ENCODE measurements at places on chromosomes 2 and 18.

DNA sequence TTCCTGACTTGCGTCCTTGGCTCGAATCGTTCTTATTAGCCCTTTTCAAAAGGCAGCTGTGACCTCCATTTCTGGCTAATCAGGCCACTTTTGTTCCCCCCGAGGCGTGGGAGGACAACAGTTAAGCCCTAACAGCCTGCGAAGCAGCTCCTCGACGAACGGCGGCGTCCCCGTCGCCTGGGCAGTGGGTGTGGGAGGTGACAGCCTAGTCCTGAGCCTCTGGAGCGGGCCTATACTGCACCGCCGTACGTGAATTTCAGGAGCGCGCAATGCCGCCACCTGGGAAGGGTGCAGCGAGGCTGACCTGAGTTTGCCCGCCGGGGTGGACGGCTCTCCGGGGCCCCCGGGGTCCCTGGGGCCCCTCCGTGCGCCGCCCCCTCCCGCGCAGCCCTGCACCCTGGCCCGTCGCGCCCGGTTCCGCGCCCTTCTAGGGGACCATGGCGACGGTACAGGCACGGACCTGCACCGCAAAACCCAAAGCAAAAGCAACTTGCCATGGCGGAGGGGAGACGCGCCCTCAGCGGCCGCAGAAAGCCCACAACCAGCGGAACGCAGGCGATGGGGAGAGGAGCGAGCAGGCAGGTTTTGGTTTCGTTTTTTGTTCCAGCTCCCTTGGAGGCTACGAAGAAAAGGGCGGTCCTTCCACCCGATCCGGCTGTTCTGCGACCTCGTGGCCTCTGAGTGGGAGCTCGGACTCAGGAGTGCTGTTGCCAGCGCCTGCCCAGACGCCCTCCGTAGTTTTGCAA is at the start of gene RBM43:
TSS of gene RBM43 (minus strand) at position 633 of the 746 bp plus-strand sequence. CDS start at position 497, 136 bp downstream.
- peak; percentile 88 for DNase-seq

DNA sequence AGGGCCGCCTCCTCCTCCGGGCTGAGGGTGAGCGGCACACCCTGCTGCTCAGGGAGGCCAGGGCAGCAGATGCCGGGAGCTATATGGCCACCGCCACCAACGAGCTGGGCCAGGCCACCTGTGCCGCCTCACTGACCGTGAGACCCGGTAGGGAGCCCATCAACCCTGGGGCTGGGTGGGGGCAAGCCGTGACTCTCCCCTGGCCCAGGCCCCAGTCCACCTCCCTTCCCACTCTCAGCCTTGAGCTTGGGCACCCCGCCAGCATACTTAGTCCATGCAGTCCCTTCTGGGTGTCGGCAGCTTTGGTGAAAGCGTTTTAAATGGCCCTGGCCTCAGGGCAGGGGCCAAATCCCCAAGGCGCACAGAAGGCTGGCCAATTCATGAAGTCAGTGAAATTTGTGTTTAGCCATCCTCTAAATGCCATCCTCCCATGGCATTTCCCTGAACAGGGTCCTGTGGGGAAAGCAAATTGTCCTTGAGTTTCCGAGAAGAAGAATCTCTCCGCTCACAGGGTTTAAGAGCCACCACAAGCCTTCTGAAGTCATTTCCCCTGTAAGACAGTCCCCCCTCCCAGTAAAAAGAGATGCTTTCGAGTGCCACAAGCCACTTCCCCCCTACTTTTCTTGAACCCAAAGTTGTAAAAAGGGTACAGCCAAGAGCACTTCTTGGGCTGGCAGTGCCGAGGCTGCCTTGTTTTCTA is 17.2 kb downstream of the SPEG start:
- DNase-seq, result no peak

DNA sequence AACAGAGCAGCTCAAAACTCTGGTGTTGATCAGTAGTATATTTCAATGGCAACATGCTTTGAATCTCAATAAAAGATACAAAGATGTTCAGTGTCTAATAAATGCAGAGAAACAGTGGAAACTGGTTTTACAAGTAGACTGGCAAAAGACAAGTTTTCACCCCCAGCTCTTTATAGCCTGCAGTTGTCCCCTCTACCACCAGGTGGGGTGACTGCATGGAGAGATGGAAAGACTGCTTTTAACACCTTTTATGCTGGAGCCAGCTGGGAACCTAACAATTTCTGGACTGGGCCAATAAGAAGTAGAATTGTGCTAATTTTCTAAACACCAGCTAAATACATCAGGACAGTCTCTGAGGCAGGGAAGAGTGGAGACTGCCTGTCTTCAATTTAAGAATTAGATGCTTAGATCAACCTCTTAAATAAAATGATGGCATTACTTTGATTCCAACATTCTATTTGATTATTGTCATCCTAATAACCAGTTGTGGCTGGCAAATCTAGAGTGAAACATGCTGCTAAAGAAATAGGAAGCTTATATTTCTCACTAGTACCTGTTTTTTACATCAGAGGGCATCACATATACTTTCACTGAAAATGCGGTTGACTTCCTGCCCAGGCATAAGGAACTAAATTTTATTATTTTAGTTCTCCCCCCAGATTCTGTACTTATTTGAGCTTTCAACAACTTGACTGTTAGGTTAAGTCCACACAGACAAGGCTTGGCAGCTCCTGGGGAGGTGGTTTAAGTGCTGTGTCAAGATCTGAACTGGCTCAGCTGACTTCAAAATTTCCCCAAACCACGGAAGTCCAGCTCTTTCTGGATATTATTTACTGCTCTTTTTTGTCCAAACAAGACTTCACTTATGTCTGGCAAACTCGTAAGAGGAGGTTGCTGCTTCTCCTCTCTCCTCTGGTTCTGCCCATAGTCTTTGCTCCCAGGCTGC is 140.5 kb downstream of the TPGS2 start:
- DNase-seq, result peak; percentile 64

GRCh38 chr18:32093523-32093922 is 1.8 kb downstream of the RNF138 start:
- DNase-seq, result peak; percentile 22

GRCh38 chr2:238891457-238892203 is 43.7 kb downstream of the TWIST2 start:
- DNase-seq, result no peak

DNA sequence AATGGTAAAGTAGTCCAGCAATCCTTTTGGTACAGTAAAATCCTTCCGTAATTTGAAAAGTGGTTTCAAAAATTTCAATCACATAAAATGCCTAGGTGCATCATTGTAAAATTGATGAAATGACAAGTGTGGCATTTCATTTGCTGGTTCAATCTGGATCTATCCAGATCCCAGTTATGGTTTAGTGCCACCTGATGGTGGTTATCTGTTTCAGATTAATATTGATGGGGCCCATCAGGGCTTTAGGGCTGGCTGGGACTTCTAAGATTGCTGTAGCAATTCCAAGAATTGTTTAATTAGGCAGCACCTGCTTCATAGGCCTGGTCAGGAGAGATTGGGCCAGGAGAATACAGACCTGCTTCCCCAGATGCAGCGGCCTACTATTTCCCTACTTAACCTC is 55.5 kb upstream of the PIK3C3 start:
- DNase-seq, result no peak

DNA sequence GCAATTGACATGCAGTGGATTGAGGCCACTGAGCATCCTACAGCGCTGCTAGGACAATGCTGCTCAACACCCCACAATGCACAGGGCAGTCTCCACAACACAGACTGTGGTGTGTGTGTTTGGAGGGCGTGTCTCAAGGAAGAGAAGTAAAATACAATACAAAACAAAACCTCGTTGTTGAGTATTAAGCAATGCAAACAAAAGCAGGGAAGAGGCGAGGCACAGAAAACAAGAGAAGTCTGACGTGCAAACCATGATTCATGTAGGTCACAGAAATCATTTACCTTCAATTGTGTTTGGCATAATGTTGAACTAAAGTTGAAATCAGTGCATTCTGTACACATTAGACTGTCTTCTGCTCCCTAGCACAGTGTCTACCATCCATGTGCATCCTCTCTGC is 260.9 kb downstream of the PHLPP1 start:
- DNase-seq, result no peak

DNA sequence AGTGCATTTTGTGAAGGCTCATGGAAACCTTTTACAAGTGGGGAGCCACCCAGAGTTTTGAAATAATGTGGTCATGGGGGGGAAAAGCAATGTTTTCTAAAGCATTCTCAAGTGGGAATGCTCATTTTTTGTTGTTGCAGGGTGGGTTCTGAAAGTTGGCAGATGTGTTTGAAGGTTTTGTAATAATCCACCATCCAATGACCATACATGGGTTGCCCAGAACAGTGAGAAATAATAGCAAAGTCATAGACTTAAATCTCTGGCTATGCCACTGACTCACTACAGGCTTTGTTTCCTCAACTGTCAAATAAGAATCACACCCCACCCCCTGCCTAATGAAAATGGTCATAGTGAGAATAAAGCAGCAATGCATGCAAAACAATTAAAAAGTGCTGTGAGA is 2.9 kb downstream of the DSG3 start:
- no peak for DNase-seq

- no peak for DNase-seq
These were observed 73.8 kb downstream of the KCNG2 start for GRCh38 chr18:79871481-79872091.

- no peak for DNase-seq
These were observed 175.2 kb upstream of the SALL3 start for GRCh38 chr18:78804206-78805030.

DNA sequence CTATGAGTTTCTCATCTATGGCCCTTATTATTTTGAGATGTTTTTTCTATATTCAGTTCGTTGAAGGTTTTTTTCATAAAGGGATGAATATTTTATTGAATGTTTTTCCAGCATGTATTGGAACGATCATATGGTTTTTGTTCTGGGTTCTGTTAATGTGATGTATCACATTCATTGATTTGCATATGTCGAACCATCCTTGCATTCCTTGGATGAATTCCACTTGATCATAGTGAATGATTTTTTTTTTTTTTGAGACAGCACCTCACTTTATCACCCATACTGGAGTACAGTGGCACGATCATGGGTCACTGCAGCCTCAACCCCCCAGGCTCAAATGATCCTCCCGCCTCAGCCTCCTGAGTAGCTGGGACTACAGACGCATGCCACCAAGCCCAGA is 5.5 kb upstream of the NEMP2 start:
- DNase-seq, result no peak

DNA sequence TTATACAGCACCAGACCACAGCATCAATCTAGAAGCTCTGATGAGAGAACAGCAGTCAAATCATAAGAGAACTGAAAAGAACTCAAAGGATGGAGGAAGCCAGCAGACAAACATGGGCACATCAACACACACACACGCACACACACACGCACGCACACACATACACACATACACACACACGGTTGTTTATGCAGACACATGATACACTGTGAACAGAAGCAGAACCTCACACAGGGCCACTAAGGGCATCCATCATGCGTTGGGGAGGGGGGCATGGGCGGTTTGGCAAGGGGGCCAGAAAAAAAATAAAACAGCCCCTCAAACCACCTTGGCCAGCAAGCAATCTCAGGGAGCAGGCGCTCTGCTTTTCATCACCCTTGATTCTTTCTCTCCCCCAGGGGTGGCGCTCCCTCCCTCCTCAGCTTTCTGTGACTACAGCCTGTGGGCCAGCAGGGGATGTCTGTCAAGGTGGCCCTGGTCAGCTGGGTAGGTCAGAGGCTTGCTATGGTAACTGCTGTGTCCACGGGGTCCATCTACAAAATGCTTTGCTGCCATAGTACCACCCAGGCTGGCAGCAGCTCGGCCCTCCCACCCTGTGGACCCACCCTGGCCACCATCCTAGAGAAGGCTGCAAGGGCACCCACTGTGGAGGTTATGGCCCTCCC is 318.0 kb downstream of the CELF4 start:
- DNase-seq, result no peak

- DNase-seq, result no peak
These were observed 50.6 kb upstream of the TMEFF2 start for GRCh38 chr2:192245329-192245728.

DNA sequence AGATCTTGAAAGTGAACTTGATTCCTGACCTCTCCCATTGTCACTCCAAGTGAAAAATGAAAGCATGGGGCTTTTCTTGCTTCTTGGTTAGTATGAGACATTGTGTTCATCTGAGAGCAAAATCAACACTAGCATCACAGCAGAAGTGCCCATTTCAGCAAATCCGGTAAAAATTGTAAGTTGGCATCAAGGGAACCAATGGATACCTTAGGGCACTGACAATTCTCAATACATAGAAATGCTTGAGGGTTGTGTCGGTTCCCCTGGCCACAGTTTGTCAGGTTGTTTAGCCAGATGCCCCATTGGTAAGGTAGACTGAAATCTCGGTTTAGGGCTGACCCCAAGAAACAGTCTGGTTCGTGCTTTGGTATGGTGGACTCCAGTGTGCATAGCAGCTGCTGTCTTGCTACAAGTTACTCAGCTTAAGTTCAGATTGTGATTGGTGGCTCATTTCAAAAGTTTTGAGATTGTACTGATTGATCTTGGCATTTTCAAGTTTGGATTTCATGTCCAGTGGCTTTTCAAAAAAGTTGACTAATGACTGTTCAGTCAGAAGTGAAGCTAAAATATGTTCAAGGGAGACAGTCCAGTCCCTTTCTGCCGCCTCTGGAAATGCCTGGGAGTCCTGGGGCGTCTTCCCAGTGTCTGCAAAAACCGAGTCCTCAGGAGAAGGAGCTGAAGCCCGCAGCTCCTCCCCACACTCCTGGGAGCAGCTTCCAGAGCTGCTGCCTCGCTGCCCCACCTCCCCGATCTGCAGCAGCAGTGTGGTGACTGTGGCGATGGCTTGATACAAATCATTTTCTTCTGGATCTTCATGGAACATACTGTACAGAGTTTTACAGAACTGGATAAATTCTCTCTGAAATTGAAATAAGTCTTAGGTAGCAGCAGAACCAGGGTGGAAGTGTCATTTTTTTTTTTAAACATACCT is 5.6 kb downstream of the RPL31 start:
- DNase-seq, result peak; percentile 26

DNA sequence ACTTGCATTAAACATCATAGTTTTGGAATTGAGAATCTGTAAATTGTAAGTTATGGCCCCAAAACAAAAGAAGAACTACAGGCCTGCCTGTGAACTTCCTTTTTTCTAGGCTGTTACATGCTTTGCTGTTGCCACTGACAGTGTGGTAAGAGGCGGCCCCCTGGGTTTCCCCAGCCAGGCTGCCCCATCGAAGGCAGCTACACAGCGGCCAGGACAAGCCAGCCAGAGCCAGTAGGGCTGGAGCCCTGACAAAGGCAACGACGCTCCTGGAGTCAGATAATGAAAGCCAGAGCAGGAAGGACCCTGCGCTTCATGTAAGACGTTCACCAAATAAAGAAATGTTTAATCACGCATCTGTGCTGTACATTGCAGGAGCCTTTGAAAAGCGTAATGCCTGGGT is 55.0 kb downstream of the ANKRD44 start:
- DNase-seq, result peak; percentile 82

- peak; percentile 94 for DNase-seq
These were observed 46.1 kb upstream of the PLB1 start for GRCh38 chr2:28449488-28450395.

- DNase-seq, result no peak
These were observed 84.9 kb upstream of the MGAT4A start for GRCh38 chr2:98815795-98816194.

- no peak for DNase-seq
These were observed 44.9 kb downstream of the MYO7B start for GRCh38 chr2:127580167-127581049.

All from stimulated activated CD4-positive, alpha-beta T cell treated with anti-CD3 and anti-CD28 coated beads, Interleukin-15, amount 100 ng/mL, for 24 hours (primary cell).